NCI-H1105 treated with DMSO at 0.1 percent for 48 hours (cell line): ENCODE measurements at places on chromosomes 1 and 21.
A peak's percentile ranks its signal among the peaks of the same experiment; 100 is the strongest.

- DNase-seq: no peak
Measured at GRCh38 chr1:109369167-109369746, 28.5 kb downstream of the SORT1 start.

DNA sequence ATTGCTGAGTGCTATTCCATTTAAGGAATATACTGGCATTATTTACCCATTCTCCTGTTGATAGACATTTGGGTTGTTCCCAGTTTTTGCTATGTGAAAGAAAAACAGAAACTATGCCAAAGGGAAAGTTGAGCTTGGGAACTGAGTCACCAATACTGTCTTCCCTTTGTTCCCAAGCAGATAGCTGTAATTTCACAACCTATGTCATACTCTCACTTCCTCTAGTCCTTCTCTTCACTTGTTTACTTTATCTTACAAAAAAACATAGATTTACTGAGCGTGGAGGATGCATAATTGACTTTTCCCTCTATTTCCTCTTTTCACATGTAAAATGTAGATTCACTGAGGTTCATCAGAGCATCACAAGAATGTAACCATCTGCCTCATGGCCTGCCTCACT, 32.4 kb upstream of the PGBD5 start:
- DNase-seq: no peak

- no peak for DNase-seq
Measured at GRCh38 chr1:241834733-241835377, 13.1 kb upstream of the EXO1 start.

DNA sequence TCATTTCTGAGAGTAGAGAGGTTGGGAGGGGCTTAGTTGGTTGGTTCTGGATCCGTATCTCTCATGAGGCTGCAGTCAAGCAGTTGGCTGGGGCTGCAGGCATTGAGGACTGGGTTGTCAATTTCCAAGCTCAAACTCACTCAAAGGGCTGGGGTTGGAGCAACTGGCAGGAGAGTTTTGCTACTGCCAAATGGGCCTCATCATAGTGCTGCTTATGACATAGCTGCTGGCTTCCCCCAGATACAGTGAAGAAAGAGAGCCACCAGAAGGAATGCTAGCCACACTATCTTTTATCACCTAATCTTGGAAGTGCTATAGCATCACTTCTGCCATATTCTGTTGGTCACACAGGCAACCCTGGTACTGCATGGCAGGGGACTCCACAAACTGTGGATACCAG, 363.5 kb upstream of the USP24 start:
- no peak for DNase-seq

GRCh38 chr1:7993593-7994479, 32.3 kb downstream of the ERRFI1 start:
- no peak for DNase-seq

DNA sequence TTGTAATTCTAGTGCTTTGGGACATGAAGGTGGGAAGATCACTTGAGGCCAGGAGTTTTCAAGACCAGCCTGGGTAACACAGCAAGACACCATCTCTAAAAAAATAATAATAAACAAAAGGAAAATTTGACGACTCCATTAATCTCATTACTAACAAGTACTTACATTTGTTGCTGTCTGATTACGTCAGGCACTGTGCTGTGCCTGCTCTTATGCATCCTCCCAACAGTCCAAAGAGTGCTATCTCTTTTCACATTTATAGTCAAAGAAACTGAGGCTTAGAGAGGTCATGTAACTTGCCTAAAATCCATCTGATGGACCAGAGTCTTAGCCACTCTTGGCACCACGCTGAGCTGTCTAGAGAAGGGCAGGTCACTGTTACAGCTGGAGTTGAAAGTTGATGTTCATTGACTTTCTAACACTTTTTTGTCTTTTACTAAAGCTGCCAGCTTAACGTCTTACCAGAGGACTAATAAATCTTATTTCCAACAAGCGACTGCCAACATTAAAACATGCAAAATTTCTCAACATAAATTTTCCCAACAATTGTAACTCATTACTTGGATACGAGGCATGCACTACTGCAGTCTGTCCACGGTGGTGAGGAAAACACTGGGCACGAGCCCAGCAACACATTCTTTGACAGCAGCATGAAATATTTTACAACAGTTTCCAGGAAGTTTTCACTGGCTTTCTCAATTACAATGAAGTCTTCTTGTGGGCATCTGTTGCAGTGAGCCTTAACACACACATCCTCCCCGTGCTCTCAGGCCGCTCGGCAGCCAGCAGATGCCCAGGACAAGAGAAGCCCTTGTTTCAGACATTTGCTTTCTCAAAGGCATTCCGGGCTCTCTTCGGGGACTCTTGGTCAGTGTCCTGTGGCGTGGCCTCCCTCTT, 262.9 kb upstream of the PROX1 start:
- DNase-seq: no peak

DNA sequence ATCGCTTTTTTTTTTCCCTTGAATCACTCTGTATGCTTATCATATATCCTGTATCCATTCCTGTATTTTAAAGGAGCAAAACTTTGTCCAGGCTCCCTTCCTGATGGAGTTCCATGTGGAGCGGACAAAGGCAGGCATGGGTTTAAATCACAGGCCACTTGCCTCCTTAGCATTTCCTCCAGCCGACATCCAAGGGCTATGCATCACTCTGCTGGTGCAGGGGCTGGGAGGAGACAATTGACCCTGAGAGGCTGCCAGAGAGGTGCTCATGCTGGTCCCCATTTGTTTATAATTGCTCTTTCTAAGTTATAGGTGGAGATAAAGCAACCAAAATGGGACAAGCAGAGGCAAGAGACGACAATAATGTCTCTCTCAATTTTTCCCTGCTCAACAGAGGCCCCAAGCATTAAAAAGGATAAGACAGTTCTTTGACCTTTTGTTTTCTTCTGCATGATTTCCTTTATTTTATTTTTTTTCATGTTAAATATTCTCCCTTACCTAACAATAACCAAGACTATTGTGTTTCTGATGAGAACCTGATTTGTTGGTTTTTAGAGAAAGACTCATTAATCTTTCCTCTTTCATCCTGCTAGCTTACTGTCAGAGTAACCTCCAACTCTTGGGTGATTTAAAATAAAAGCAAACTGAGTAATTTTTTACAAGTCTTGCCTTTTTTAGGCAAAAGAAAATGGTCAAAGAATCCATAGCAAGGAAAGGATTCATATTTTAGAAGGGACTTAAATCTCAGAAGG, 353.7 kb downstream of the ADGRL2 start:
- DNase-seq: no peak

GRCh38 chr1:202807451-202807925, 733 bp downstream of the KDM5B start:
- DNase-seq: peak; percentile 39

GRCh38 chr1:204728045-204728444, 42.5 kb upstream of the LRRN2 start:
- peak; percentile 10 for DNase-seq

DNA sequence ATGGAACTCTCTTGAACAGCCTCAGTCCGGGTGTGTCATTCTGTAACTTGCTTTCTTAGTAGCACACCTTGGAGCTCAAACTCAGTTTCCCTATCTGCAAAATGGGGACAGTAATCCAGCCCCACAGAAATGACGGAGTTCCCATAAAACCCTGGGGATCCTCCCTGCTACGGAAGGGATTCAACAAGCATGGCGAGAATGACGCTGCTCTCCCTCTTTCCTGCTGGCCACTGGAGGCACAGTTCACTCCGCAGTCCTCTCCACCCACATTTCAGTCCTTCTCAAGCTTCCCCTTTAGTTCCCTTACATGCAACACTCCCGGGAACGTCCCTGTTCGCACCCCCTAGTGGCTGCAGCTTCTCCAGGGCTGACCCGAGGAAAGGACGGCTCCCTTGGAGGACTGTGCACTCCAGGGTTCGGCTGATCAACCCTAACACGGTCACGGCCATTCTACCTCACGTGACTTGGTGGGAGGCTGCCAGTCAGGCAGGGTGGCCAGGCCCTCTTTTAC, 20.6 kb downstream of the RUNX3 start:
- no peak for DNase-seq
